ENCODE measurements at places on chromosomes 7 and 10.

DNA sequence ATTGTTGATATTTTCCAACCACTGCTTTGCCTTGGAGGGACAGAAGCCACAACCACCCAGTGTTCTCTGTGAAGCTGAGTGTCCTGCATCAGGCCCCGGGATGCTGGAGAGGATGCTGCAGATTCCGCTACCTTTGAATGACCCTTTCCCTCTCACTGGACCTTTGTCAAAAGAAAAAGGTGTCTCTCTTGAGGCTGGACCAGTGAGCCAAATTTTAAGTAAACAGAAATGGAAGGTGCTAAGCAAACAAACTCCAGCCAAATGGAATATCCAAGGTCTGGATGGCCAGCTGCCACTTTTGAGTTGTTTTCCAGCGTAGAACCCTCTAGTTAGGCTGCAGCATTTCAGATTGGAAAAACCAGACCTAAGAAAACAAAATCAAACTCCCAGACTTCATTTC lies 145.5 kb downstream of the TRIL start:
- no peak for DNase-seq

DNA sequence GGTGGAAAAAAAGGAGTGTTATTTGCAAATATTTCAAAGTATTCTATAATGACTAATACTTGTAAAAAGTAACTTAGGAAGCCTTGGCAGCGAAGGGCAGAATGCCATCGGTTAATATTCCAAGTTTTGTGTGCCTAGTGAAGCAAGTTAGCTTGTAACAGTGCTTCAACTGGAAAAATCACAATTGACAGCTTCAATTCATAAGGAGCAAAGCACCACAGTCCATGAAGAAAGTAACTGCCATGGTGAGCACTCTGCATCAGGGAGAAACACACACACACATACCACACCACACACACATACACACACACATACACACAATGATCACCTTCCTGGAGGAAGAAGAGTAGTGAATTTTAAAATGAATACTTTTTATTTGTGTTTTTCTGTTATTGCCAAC lies 298.3 kb downstream of the CNTNAP2 start:
- DNase-seq, result no peak

GRCh38 chr7:129053938-129054437 lies 923 bp downstream of the TNPO3 start:
- peak; percentile 37 for DNase-seq

DNA sequence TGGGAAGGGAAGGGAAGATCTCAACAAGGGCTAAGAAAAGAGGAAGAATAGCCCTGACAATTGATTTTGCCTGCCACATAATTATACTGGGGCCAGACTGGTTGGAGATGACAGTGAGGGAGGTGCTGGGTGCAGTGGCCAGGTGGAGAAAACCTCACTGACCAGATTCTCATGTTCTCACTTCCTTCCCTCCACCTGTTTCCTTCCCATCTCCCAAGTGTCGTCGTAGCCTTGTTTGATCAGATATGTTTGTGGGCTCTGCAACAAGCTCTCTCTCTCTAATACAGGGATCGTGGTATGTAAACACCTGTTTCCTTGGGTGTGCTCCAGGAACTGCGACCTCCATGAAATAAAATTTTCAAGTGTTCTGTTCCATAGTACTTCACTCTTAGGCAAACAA lies 60.2 kb downstream of the VCL start:
- no peak for DNase-seq

DNA sequence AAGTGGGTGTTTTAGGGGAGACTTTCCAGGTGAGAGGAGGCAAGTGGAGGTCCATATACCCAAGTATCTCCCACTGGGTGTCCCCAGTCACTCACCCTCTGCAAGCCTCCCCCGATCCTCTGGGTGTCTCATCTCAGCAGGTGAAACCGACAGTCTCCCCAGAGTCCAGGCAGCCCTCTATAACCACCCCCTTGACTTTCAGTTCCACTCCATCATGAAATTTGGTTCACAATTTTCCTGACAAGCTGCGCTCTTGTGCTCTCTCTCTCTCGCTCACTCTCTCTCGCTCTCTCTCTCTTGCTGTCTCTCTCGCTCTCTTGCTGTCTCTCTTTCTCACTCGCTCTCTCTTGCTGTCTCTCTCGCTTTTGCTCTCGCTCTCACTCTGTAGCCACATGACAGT lies 8.1 kb upstream of the RABGEF1 start:
- DNase-seq, result no peak

GRCh38 chr7:55073051-55073511 lies 54.3 kb downstream of the EGFR start:
- DNase-seq, result no peak

DNA sequence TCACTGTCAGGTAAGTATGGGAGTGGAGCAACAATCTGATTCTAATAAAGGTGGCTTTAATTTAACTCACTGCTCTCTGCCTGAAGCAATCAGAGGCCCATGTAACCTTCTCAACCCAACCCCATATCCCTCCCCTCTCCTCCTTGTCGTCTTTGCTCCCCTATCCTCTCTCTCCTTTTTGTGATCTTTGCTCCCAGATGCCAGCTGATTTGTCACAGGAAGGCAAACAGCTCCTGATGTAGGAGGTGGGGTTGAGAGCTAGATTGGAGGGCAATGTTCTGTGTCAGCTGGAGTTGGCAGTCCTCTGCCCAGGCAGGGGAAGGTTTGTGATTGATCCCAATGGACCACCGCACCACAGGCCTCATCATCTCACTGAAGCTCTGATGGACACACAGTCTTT lies 101.4 kb upstream of the PIK3CG start:
- DNase-seq, result no peak

DNA sequence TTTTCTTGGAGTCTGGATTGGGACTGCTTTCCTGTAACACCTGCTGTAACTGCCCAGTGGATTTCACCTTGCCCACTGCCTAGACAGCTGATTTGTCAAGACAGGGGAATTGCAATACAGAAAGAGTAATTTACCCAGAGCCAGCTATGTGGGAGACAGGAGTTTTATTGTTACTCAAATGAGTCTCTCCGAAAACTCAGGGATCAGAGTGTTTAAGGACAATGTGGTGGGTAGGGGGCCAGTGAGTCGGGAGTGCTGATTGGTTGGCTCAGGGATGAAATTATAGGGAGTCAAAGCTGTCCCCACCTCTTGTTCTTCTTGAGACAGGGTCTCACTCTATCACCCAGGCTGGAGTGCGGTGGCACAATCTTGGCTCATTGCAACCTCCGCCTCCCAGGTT lies 25.2 kb upstream of the BNIP3 start:
- DNase-seq, result no peak

GRCh38 chr10:79938728-79939406 lies 10.0 kb downstream of the SFTPD start:
- no peak for DNase-seq

GRCh38 chr10:68666280-68666760 lies 54.7 kb upstream of the CCAR1 start:
- DNase-seq, result peak; percentile 69

GRCh38 chr10:63221950-63222349 lies 88.8 kb downstream of the NRBF2 start:
- no peak for DNase-seq

- no peak for DNase-seq
Observed at GRCh38 chr7:14432924-14433323, 443.5 kb upstream of the ETV1 start.

- DNase-seq, result no peak
Observed at GRCh38 chr10:129507216-129507889, 40.3 kb downstream of the MGMT start.

DNA sequence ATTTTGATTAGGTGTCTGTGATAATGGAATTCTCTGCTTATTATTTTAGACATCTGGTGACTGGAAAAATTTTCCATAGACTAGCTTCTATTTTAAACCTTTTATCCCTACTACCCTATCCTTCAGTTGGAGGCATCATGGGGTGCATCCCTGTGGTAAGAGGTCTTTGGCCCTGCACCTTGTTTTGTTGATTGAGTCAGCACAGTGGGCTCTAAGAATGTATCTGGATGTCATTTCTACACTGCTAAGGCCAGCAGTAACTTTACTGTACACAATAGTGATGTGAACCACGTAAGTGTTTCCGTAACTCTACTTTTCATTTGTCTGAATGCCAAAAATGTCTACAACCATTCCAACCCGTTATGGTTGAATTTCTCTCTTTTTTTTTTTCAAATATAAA lies 75.6 kb downstream of the ADAM22 start:
- no peak for DNase-seq

GRCh38 chr7:33873981-33874750 lies 31.2 kb upstream of the BMPER start:
- DNase-seq, result peak; percentile 86

DNA sequence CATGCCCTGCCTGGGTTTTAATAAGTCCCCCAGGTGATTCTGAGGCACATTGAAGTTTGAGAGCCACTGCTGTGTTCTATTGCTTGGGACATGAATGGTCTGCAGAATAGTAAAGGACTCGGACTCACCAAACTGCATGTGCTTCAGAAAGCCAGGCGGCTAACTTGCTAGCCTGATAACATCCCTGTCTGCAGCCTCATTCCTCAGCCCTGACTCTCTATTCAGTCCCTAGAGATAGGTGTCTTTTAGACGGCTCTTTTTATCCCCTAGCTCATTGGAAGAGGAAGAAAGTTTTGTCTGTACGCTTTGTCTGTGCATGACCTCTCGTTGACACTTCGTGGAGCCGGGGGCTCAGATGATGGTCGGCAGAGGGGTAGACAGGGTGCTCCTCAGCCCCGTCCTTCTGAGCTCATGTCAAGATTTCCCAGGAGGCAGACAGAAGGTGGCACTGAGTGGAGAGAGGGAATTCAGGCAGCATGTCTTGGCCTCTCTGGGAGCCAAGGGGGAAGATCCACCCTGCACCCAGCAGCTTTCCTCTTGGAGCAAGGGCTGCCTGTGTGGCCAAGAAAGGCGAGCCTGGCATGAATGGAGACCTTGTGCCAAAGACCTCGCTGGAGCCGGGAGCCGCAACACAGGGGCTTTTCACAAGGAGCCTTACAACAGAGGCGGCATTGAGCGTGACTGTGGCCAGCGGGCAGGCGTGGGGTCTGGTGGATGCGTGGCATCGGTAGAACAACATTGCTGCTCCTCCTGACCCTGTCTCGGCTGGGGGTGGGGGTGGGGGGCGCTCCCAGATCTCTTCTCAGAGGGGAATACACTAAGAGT lies 51.1 kb upstream of the PODXL start:
- DNase-seq, result peak; percentile 61

GRCh38 chr7:50687575-50688225 lies 95.0 kb downstream of the GRB10 start:
- peak; percentile 55 for DNase-seq

DNA sequence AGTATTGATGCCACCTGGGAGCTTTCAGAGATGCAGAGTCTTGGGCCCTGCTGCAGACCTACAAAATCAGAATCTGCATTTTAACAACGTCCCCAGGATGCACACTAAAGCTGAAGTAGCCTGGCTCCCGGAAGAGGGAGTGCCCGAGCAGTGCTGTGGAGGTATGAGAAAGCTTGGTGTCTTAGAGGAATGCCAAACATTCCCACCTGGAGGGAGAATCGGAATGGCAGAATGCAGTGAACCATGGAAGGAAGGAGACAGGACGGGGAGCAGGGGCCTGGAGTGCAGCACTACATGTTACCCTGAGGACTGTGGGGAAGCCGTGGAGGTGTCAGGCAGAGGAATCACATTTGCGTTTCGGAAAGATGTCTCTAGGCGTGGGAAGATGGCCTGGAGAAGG lies 90.9 kb downstream of the AOAH start:
- no peak for DNase-seq

DNA sequence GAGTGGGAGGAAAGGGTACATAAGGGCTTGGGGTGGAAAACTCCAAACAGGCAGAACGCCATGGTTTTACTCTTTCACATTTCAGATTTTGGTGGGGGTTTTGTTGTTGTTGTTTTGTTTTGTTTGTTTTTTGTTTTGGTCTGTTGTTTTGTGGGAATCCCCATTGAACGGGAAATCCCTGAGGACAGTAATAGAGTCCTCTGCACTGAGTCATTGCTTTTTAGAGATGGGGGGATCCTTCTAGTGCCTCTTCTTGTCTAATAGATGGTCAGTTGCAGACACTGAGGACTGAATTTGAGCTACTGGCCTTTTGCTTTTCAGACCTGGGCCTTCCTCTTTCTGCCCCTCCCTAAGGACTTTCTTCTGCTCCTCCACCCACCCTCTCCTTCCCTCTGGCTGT lies 20.0 kb downstream of the TRPV5 start:
- DNase-seq, result no peak

GRCh38 chr7:109476409-109476808 lies 906.7 kb downstream of the DNAJB9 start:
- DNase-seq, result no peak
